Kasumi-1 (cell line): ENCODE measurements at places on chromosomes 4 and X.

DNA sequence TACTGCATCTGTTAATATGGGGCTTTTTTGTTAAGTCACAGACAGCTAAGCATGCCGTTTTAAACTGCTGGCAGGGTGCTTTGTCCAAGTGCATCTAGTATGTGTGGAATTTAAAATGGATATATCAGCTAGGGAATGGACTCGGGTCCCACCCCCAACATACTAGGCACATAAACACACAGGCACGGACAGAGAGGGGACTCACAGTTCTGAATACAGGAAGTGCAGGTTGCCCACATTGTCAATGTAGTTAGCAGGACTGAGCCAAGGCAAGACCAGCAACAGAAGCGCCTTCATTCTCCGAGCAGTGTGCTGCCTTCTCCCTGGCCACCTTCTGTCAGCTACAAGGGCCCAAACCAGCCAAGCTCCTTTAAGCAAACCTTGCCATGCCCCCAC lies 33.6 kb downstream of the LNX1 start:
- peak; percentile 71 for DNase-seq

GRCh38 chr4:118877797-118878196 lies 10.9 kb upstream of the SYNPO2 start:
- DNase-seq: no peak

DNA sequence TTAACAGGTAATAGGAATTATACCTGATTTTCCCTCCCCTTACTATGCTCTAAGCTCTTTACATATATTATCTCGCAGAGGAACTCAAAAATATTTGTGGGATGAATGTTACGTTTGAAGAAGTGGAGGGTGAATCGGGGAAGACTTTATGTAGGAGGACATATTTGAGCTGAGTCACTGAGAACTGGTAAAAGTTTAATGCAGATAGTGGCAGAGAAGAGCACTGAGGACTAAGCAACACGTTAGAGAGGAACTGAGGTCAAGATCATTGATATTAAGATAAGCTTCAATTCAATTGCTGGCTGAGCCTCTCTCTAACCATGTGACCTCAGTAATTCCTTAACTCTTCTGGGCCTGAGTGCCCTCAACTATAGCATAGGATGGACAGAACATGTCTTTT lies 26.4 kb upstream of the ELOVL6 start:
- DNase-seq: no peak

- no peak for DNase-seq
Measured at GRCh38 chr4:3647421-3647820, 115.2 kb upstream of the LRPAP1 start.

- peak; percentile 4 for DNase-seq
Measured at GRCh38 chr4:80016506-80016905, 56.5 kb downstream of the ANTXR2 start.

DNA sequence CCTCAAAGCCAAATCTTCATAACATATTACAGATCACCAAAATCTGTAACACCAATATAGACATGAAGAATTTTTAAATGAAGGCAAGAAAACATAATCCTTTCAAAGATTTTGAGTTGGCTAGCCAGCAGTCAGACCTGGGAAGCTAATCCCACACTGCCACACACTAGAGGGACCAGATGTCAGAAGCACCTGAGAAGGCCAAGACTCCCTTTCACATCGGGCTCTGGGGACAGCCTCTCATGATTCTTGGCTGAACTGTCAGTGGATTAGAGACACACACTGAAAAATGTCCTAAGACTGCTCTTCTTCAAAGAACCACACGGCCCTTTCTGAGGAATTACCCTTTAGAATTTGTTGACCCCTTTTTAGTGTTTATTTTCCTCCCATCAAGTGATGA lies 28.2 kb upstream of the SPATA4 start:
- no peak for DNase-seq

- peak; percentile 5 for DNase-seq
Measured at GRCh38 chr4:94519019-94519418, 67.3 kb downstream of the PDLIM5 start.

DNA sequence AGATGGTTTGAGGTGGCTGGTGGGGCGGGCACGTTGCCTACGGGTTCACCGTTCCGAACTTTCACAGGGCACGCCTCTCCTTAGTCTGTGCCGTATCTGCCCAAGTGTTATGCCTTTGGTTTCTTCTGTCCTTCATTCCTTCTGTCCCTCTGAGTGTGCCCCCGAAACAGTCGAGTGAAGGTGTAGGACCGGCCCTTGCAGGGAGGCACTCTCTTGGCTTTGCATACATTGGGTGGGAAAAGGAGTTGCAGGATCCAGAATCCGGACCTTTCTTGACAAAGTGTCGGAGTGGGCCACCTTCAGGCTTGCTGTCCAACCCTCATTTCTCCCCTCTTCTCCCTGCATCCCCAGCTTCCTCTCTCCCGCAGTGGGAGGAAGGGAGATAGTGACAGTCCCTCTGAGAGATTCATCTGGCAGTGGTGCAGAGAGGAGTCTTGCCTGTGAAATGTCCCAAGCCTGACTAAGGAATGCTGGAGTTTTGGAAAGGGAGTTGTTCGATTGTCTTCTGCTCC lies 569 bp downstream of the ARFIP1 start:
- peak; percentile 66 for DNase-seq

DNA sequence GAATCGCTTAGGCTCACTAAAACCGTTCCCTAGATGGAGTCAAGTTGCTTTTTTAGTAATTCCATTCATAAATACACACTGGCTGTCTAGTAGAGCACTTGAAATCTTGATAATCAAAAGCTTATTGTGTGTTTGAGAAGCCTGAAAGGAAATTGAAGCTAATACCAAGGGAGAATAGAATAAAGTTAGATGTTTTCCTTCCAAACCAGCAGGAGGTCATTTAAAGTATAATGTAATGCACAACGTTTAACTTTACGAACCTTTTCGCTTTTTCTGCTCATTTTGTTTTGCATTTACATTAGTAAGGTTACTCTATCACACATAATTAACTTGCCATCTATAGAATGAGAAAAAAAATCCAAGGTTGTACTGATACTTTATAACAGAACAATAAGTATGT lies 440.9 kb downstream of the NKX6-1 start:
- DNase-seq: no peak

- DNase-seq: no peak
Measured at GRCh38 chrX:2974961-2975360, 31.4 kb upstream of the ARSH start.

GRCh38 chr4:130486841-130487240 lies 1390.9 kb downstream of the C4orf33 start:
- no peak for DNase-seq

DNA sequence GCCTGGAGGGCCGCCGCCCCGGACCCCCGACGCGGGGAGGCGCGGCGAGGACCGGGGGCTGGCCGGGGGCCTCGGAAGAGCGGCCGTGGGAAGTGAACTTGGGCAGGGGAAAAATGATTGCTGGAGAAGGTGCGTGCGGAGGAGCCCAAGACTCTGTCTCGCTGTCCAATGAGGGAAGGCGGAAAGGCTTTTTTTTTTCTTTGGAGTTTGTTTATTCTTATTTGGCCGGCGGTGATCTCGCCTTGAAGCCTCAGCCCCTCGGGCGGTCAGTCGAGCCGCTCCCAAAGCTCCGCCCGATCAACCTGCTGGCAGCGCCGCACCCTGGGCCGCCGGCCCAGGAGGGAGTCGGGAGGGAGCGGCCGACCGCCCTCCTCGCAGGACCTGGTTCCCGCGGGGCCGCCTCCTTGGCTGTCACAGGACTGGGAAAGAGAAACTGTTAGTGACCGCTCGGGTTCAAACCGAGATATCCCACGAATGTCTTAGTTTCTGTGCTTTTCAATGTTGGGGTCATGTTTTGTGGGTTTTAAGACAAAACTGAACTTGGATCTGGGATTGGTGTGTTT lies 2.5 kb downstream of the CPEB2 start:
- DNase-seq: peak; percentile 49

GRCh38 chr4:153341575-153342090 lies 2.9 kb upstream of the MND1 start:
- DNase-seq: peak; percentile 88

GRCh38 chrX:126655061-126655460 lies 102.4 kb upstream of the DCAF12L1 start:
- DNase-seq: no peak

DNA sequence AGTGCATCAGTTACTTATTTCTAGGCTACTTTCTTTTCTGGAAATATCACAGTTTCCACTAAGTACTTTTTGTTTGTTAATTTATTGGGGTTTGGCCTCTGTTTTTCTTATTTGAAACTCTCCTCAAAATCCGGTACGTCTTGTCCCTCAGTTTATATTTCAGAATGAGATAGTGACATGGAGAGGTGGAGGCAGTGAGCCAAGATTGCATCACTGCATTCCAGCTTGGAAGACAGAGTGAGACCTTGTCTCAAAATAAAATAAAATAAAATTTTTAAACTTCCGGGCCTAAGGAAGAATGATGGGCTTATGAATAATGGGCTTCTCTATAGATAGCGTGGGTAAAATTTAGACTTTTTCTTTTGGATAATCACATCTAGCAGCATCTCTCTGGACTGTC lies 567.8 kb downstream of the TRIML1 start:
- no peak for DNase-seq

GRCh38 chr4:100651499-100652175 lies 133.8 kb upstream of the EMCN start:
- DNase-seq: peak; percentile 66

- DNase-seq: peak; percentile 3
Measured at GRCh38 chr4:70666369-70666768, at the start of gene JCHAIN. Gene JCHAIN, minus strand, starts transcription at chr4:70666508. Its CDS starts 18 bp downstream, at chr4:70666490.

GRCh38 chr4:176063718-176064117 lies 1.9 kb upstream of the WDR17 start:
- no peak for DNase-seq

- DNase-seq: no peak
Measured at GRCh38 chr4:122331195-122331594, 47.6 kb upstream of the ADAD1 start.

GRCh38 chr4:75302648-75303047 lies 211.6 kb downstream of the RCHY1 start:
- DNase-seq: peak; percentile 32

DNA sequence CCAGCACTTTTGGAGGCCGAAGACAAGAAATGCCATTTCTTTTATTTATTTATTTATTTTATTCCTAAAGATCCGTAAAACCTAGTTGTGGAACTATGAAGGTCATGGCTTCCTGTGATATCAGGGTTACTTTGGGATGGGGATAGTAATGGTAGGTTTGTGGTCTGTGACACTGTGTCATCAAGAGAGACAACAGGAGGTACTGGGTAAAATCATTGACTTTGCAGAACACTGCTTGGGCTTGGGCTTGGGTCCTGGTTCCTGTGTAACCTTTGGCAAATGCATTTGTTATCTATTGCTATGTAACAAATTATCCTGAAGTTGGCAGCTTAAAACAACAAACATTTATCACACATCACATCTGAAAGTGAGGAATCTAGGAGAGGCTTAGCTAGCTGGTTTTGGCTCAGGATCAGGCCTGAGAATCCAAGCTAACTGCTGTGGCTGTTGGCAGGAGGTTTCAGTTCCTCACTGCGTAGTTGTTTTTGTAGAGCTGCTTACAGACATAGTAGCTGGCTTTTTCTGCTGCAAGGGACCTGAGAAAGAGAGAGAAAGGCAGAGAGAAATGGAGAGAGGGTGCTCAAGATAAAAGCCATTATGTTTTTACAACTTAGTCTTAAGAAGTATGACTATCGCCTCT lies 576.4 kb upstream of the SLIT2 start:
- DNase-seq: no peak

GRCh38 chr4:60241866-60242265 lies 958.3 kb upstream of the ADGRL3 start:
- DNase-seq: no peak

DNA sequence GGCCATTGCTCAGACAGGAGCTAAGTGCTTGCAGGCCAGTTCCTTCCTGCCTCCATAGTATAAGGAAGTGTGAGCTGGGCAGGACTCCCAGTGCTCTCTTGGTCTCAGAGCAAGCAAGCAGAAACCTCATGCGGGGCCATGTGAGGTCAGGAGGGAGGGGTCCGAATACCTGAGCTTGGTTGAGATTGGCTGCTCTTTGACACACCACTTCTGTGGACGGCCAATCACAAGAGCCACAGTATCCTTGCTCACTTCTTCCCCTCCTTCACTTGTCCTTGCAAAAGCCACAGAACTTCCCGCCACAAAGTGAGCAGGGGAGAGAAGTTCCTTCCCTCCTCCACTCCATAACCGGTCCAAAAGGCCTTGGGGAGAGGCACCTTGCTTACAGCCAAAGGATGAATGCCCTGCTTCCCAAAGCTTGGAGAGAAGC lies 56.7 kb downstream of the PRPS1 start:
- DNase-seq: peak; percentile 90
